ENCODE measurements at places on chromosomes 2 and 18.
A peak's percentile ranks its signal among the peaks of the same experiment; 100 is the strongest.

GRCh38 chr2:33746208-33746800 is 147.2 kb upstream of the FAM98A start:
- H3K27ac ChIP-seq = no peak overlapping the region
- no peaks in the 10 kb centered on the region for H3K4me1 ChIP-seq
- no peaks in the 10 kb centered on the region for H3K36me3 ChIP-seq
- no peak for DNase-seq

GRCh38 chr2:20080839-20081415 is 29.5 kb upstream of the LAPTM4A start:
- no peak overlapping the region for H3K4me3 ChIP-seq
- DNase-seq = no peak
- peaks cover 6% of the 10 kb centered on the region for H3K27me3 ChIP-seq

GRCh38 chr2:112092286-112093041 is 37.4 kb downstream of the TMEM87B start:
- peaks cover 54% of the 10 kb centered on the region for H3K36me3 ChIP-seq
- H3K27ac ChIP-seq = no peak overlapping the region
- no peak for DNase-seq
- H3K4me1 ChIP-seq = peaks cover 12% of the 10 kb centered on the region
- H3K27me3 ChIP-seq = no peaks in the 10 kb centered on the region
- no peak overlapping the region for H3K4me3 ChIP-seq

DNA sequence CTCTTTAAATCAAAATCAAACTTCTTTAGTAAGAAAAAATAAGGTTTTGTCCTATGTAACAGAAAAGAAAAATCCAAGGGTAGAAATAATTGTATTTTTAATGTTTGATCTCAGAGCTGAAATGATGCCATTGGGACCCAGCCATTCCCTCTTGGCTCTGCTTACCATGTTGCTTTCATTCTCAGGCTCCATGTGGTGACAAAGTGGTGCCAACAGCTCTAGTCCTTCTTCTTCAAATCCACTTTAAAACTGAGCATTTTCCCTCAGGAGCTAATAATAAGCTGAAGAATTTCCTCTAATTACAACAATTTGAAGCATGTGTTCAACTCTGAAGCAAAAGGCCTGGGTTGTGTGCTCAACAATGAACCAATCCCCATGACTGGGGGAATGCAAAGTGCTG is 327.9 kb downstream of the EN1 start:
- no peak for DNase-seq
- no peak overlapping the region for H3K27ac ChIP-seq
- no peaks in the 10 kb centered on the region for H3K36me3 ChIP-seq
- H3K4me3 ChIP-seq = no peak overlapping the region
- H3K27me3 ChIP-seq = no peaks in the 10 kb centered on the region
- H3K4me1 ChIP-seq = no peaks in the 10 kb centered on the region

- no peak overlapping the region for H3K4me3 ChIP-seq
- DNase-seq = no peak
These were observed 5.7 kb downstream of the GFPT1 start for GRCh38 chr2:69381337-69381737.

- no peak overlapping the region for H3K27ac ChIP-seq
- H3K27me3 ChIP-seq = no peaks in the 10 kb centered on the region
- H3K36me3 ChIP-seq = no peaks in the 10 kb centered on the region
- peaks cover 26% of the 10 kb centered on the region for H3K4me1 ChIP-seq
These were observed 479.7 kb downstream of the PARD3B start for GRCh38 chr2:205024822-205025518.

- H3K27me3 ChIP-seq = peaks cover 52% of the 10 kb centered on the region
- DNase-seq = no peak
- H3K4me1 ChIP-seq = peaks cover 10% of the 10 kb centered on the region
- H3K4me3 ChIP-seq = peak overlapping the region; percentile 38
- no peaks in the 10 kb centered on the region for H3K36me3 ChIP-seq
These were observed 33.1 kb upstream of the NPC1 start for GRCh38 chr18:23619388-23619881.

DNA sequence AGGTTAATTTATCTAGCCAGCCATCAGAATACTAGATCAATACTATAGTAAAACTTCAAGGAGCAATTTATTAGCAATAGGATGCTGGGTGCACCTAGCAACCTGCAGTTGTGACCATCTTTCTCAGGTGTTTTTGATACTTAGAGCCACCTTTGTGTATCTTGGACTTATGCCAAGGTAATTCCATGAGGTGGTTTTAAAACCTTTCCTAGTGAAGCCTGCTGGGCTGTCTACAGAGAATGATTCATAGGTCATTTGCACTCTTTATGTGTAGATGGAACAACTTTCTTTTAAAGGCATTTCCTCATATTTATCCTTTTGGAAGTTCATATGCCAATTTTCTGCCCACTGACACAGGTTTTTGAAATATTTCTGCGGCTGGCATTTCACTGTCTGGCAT is 1030.1 kb upstream of the POU3F3 start:
- H3K4me3 ChIP-seq = no peak overlapping the region
- no peaks in the 10 kb centered on the region for H3K36me3 ChIP-seq
- H3K4me1 ChIP-seq = no peaks in the 10 kb centered on the region
- H3K27me3 ChIP-seq = no peaks in the 10 kb centered on the region
- no peak overlapping the region for H3K27ac ChIP-seq

GRCh38 chr2:30226144-30227032 is 4.9 kb upstream of the LBH start:
- H3K4me3 ChIP-seq = peak overlapping the region; percentile 97
- peaks cover 5% of the 10 kb centered on the region for H3K27me3 ChIP-seq
- no peak for DNase-seq
- H3K4me1 ChIP-seq = peaks cover 74% of the 10 kb centered on the region

DNA sequence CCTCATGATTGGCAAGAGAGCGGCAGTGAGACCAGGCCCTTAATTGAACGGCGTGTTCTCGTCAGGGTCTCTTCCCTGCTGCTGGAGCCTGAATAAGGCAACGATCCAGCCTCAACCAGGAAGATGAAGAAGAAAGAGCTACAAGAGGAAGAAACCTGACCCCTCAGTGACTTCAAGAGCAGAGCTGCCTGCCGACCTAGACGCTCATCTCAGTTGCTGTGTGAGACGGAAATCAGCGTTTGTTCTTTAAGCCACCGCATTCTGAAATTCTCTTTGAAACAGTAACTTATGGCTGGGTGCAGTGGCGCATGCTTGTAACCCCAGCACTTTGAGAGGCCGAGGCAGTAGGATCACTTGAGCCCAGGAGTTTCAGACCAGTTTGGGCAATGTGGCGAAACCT is 29.6 kb upstream of the KCNG3 start:
- DNase-seq = no peak
- peaks cover 6% of the 10 kb centered on the region for H3K4me1 ChIP-seq
- H3K27me3 ChIP-seq = no peaks in the 10 kb centered on the region
- H3K4me3 ChIP-seq = no peak overlapping the region
- no peak overlapping the region for H3K27ac ChIP-seq
- H3K36me3 ChIP-seq = no peaks in the 10 kb centered on the region

GRCh38 chr2:54522624-54523281 is 66.6 kb downstream of the SPTBN1 start:
- H3K4me1 ChIP-seq = peaks cover 21% of the 10 kb centered on the region
- H3K27me3 ChIP-seq = peaks cover 9% of the 10 kb centered on the region
- no peak overlapping the region for H3K27ac ChIP-seq
- no peaks in the 10 kb centered on the region for H3K36me3 ChIP-seq

GRCh38 chr18:46756025-46756558 is 761 bp downstream of the ST8SIA5 start:
- H3K27ac ChIP-seq = no peak overlapping the region
- no peaks in the 10 kb centered on the region for H3K36me3 ChIP-seq
- H3K4me1 ChIP-seq = peaks cover 34% of the 10 kb centered on the region
- DNase-seq = peak; percentile 12

GRCh38 chr18:63137999-63138435 is 181.6 kb downstream of the BCL2 start:
- no peaks in the 10 kb centered on the region for H3K27me3 ChIP-seq
- peak overlapping the region; percentile 95 for H3K27ac ChIP-seq
- DNase-seq = peak; percentile 75
- peaks cover 67% of the 10 kb centered on the region for H3K36me3 ChIP-seq
- peaks cover 74% of the 10 kb centered on the region for H3K4me1 ChIP-seq
- H3K4me3 ChIP-seq = peak overlapping the region; percentile 77

DNA sequence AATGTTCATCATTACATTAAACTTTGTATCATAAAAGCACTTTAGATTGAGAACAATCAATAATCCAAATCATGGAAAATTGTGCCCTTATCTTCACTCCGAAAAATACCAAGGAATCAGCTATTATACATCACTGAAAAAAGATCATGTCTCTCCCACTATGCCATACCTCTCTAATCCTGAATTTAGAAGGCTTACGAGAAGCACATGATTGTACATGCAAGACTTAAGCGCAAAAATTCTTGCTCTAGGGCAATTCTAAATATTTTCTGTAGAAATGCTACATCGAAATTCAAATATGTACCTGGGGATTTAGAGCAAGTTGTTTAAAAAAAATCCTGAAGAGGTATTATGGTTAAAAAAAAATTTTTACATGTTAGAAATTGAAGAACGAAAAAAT is 1.3 kb downstream of the CYTIP start:
- peaks cover 60% of the 10 kb centered on the region for H3K36me3 ChIP-seq
- H3K4me1 ChIP-seq = peaks cover 27% of the 10 kb centered on the region
- DNase-seq = no peak
- H3K27ac ChIP-seq = peak overlapping the region; percentile 92

DNA sequence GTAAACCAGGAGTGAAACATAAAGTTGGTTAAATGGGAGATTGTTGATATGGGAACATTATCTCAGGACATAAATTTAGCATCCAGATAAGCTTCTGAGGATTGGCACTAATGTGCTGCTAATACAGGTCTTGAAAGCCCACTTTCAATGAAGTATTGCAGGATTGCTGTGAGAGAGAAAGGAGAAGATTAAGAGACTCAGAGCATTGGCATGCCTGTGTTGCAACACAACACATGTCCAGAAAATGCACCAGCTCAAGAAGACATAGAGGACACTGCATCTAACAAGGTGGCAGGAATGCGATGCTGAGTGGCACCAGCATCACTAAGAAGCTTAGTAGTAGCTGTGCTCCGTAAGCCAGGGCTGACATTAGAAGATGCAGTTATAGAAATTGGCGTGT is 728.9 kb downstream of the SUCLG1 start:
- H3K4me3 ChIP-seq = no peak overlapping the region
- no peaks in the 10 kb centered on the region for H3K36me3 ChIP-seq
- no peaks in the 10 kb centered on the region for H3K4me1 ChIP-seq
- no peaks in the 10 kb centered on the region for H3K27me3 ChIP-seq

DNA sequence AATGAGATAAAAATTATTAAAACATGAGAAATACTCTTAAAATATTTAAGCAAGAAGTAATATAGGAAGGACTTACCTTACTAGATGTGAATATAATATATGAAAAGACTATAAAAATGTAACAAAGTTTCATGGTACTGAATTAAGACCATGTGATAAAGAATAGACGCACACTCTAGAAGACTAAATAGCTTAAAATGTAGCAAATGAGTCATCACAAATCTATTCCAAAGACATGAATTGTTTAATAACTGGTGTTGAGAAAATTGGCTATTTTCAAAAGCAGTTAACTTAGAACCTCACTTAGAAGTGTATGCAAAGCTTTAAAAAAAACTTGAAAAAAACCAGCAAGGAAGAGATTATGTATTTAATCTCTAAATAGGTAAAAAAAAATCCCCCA is 64.1 kb downstream of the POLE4 start:
- peaks cover 6% of the 10 kb centered on the region for H3K27me3 ChIP-seq
- H3K36me3 ChIP-seq = no peaks in the 10 kb centered on the region
- no peak overlapping the region for H3K27ac ChIP-seq
- no peaks in the 10 kb centered on the region for H3K4me1 ChIP-seq

- DNase-seq = no peak
- no peaks in the 10 kb centered on the region for H3K36me3 ChIP-seq
- no peak overlapping the region for H3K27ac ChIP-seq
- H3K4me1 ChIP-seq = no peaks in the 10 kb centered on the region
- peaks cover 18% of the 10 kb centered on the region for H3K27me3 ChIP-seq
- H3K4me3 ChIP-seq = no peak overlapping the region
These were observed 327.9 kb downstream of the LPIN1 start for GRCh38 chr2:12074126-12074844.

DNA sequence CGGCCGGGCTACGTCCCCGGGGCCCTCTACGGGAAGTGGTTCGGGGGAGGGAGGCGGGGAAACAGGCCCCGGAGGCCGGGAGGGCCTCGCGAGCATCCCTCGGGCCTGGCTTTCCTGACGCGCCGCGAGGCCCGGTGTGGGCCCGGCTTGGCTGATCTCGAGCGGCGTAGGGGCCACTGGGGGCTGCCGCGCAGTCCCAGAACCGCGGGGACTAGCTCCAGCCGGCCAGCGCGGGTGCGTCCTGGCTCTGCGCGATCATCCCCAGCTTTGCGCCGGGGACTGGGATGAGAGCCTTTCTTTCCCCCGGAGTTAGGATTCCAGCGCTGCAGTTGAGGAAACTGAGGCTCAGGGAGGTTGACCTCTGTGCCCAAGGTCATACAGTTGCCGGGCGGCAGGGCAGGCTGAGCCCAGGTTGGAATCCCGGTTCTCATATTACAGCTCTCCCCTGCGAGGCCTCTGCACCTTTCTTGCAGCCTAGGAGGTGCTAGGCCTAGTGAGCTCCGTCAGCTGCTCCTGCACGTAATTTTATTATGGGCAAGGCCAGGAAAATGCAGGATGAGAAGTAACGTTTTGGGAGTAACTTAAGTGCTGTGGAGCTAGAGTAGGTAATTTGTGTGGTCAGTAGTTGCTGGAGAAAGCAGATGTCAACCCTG is 501 bp downstream of the LPIN1 start:
- H3K4me1 ChIP-seq = peaks cover 79% of the 10 kb centered on the region
- peak overlapping the region; percentile 92 for H3K4me3 ChIP-seq
- peak overlapping the region; percentile 82 for H3K27ac ChIP-seq
- no peaks in the 10 kb centered on the region for H3K27me3 ChIP-seq
- peak; percentile 38 for DNase-seq
- H3K36me3 ChIP-seq = peaks cover 7% of the 10 kb centered on the region

DNA sequence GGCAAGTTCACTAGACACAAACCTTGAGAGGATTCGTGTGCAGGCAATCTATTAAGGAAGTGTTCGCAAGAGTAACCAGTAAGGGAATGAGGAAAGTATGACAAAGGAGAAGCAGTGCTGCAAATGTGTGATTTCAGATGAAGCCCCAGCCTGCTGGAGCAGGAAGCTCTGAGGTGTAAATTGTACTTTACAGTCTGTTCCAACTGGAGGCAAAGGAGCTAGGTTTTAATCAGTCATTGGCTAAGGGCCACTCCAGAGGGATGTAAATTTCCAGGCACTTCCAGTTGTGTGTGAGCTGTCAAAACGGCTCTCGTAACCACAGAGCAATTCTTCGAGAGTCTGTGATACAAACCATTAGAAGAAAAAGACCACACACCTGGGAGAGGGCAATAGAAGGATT is 359.5 kb upstream of the FAM98A start:
- DNase-seq = no peak
- no peak overlapping the region for H3K4me3 ChIP-seq
- no peaks in the 10 kb centered on the region for H3K27me3 ChIP-seq
- no peaks in the 10 kb centered on the region for H3K36me3 ChIP-seq

DNA sequence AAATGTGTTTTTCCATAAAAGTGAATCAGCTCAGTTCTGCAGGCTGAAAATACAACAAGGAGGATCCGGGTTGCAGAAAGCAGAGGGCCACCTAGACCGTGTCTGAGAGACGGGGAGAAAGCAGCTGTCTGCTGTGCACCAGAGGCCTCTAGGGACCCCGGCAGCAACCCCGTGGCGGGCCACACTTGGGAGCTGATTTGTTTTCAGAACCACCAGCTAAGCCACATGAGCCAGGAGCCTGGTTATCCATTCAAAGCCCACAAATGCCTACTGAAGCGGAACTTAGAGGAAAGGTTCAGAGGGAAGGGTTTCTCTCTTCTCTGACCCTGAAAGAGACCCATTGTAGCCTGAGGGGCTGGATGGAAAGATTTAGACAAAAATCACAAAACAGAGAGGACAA is 28.4 kb upstream of the ID2 start:
- no peak overlapping the region for H3K4me3 ChIP-seq
- peaks cover 23% of the 10 kb centered on the region for H3K4me1 ChIP-seq
- H3K36me3 ChIP-seq = no peaks in the 10 kb centered on the region
- H3K27ac ChIP-seq = no peak overlapping the region

Measured in activated CD8-positive, alpha-beta T cell treated with anti-CD3 and anti-CD28 coated beads, Interleukin-2, amount 10 ng/mL, durations not matched to agents 7 days and 5 days (primary cell).